Hepatic stellate cell (primary cell): ENCODE measurements at places on chromosomes 2 and 18.

GRCh38 chr2:71787476-71788185 lies 334.3 kb downstream of the DYSF start:
- DNase-seq = no peak

DNA sequence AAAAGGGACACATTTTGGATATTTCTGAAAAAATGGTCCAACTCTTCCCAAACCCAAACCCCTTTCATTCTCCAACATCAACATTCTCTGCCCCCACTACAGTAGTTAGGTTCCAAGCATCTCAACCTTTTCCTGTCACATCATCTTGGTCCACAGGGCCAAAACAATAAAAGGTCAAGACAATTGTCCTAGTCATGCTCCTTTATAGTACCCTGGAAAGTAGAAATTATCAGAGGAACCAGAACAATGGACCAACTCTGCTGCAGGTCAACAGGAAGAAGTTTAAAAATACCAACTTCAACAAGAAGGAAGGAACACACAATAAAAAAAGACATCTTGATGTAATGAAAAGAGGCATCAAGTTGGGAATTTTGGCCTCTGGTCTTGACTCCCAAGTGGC lies 36.1 kb downstream of the CLASP1 start:
- no peak for DNase-seq

- DNase-seq = no peak
These were observed 95.0 kb upstream of the HDAC4 start for GRCh38 chr2:239495791-239496233.

DNA sequence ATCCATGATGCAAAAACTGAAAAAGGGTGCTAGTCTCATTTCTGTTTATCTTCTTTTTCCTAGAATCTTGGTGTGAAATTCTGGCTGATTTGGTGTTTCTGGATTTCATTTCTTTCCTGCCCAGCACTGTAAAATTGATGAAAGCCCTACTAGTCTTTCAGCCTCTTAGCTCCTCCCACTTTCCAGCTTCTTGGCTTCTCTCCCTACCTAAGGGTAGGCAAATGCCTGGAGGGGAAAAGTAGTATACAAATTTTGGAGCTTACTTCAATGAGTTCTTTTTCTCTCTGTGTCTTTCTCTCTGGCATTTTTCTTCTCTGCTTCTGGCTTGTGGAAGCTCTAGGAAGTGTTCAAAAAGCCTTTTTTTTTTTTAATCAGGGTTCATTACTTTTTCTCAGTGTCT lies 160.5 kb downstream of the XIRP2 start:
- DNase-seq = no peak

DNA sequence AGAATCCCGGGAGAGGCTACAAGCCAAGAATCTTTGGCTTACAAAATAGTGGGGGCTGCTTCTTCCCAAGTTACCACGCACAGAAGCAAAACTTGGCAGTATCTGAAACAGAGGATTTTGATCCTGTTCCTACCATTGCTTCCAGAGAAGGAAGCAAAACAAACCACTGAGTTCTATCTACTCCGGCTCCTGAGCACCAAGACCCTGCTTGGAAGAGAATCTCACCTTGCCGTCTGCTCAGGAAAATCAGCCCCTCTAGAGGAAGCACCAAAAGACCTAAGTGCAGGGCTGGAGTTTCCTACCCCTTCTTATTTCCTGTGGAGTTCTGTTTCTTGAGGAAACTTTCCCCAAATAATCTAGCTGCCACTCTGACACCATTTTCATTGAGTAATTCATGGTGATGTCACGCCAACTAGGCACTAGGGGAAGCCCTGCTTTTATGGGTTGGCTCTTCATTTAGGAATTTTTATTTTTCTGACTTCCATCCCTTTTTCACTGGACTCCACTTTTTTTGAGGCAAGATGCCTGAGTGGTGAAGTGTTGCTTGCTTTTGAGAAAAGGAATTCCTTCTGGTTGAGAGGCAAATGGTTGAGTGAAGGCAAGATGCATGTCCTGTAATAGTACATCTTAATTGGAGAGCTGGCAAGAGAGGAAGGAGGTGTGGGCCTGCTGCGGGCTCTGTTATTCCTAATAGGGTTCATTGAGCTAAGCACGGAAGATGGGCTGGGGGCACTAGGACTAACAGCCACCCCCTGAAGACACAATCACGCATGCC lies 36.8 kb upstream of the EML4 start:
- peak; percentile 38 for DNase-seq

DNA sequence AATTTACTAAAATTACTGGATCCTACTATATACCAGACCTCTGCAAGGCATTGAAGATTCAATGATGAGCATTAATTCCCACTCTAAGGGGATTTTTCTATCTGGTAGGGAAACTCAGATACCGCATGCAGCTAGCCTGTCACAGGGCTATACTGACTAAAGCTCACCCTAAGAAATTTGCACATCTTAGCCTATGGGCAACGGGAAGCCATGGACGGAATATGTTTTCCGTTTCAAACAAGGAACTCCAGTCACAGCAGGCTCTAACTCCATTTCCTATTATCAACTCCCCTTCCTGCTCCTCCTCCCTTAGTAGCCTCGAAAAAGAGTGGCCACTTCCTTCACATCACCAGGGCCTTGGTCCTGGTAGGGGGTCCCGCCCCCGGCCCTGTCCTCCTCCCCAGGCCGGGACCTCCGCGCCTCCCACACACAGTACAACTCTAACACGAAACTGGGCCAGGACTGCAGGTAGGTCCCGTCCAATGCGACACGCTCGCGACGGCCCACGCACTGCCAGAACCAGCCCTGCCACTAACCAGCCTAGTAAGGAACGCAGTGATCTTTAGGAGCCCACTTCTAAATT lies 659 bp upstream of the COX5B start:
- DNase-seq = no peak

DNA sequence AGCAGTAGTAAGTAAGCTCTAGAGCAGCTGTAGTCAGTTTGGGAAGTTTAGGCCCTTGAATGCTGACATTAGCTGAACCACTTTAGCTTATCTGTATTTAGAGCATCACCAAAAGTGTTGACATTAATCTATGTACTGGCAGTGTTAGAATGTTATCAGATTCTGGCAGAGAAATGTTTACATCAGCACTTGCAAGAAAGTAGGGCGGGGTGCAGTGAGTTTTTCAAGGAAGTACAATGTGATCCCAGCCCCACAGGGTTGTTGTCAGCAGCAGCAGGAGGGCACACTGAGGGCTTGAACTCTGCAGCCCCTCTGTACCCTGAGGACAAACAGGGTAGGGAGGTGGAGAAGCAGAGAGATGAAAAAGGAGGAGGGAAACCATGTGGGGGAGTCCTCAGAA lies 35.5 kb upstream of the RMP24 start:
- DNase-seq = no peak

GRCh38 chr2:3433776-3434400 lies 54.4 kb downstream of the TRAPPC12 start:
- DNase-seq = no peak

GRCh38 chr18:12391487-12392165 lies 14.6 kb upstream of the AFG3L2 start:
- DNase-seq = peak; percentile 68

- no peak for DNase-seq
These were observed 417.1 kb downstream of the SOCS6 start for GRCh38 chr18:70705831-70706416.

- DNase-seq = no peak
These were observed 142.7 kb upstream of the NRP2 start for GRCh38 chr2:205539603-205540002.

DNA sequence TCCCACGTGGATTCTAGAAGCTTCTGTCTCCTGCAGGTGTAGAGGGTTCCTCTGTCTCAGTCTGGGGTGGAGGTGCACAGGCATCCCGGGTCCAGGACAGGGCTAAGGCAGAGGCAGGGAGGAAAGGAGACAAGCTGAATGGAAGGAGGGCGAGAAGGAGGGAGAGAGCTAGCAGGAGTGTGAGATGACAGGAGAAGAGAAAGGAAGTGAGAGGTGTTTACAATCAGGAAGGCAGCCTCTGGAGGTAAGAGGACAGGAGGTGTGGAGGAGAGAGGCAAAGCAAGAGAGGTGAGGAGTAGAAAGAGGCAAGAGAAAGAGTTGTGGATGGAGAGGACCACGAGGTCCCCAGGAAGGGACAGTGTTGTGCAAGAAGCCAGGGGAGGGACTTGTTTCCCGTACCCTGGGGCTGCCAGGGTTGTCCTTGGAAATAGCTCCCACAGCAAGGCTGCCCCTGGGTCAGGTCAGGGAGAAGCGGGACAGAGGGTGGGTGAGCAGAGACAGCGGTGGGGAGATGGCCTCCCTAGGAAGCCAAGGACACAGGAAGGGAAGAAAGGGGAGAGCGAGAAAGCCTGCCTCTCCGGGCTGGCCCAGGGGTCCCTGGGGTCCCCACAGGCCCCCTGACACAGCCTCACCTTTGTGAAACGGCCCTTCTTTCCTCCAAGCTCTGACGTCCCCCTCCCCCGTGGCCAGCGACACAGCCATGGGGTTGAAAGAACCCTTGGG lies 136.9 kb downstream of the CYP26B1 start:
- DNase-seq = no peak

DNA sequence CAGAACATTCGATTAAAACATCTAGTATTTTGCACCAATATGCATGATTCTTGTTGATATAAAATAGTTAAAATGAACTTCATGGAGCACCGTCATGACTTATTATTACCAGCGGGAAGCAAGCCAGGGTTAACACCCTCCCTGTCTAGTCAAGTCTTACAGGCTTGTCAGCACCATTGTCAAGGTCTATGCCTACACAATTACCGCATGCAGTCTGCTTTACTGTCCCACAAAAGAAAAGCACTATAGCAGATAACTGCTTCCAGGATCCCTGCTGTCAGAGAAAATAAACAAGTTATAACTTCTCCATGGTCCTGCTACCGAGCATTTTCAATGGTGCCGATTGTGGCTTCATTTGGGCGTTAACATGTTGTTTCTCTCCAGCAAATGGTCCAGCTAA lies 968.0 kb upstream of the FAM98A start:
- no peak for DNase-seq

DNA sequence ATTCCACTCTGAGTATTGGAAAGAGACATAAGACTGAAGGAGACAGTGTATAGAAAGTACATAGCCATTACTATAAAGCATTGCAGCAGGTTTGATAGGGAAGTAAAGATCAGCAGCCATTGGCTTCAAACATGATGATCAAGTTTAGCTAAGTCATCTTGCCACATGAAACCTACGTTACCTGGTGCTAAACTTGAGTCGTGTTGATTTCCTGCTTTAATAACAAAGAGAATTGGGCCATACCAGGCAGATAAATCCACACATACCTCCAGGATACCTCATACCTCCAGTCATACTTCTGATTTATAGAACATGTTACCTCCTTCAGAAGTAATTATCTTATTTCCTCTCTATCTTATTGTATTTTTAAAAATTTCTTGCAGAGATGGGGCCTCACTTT lies 10.3 kb upstream of the KYNU start:
- DNase-seq = no peak

GRCh38 chr2:45436456-45436855 lies 174.6 kb downstream of the SRBD1 start:
- DNase-seq = no peak

DNA sequence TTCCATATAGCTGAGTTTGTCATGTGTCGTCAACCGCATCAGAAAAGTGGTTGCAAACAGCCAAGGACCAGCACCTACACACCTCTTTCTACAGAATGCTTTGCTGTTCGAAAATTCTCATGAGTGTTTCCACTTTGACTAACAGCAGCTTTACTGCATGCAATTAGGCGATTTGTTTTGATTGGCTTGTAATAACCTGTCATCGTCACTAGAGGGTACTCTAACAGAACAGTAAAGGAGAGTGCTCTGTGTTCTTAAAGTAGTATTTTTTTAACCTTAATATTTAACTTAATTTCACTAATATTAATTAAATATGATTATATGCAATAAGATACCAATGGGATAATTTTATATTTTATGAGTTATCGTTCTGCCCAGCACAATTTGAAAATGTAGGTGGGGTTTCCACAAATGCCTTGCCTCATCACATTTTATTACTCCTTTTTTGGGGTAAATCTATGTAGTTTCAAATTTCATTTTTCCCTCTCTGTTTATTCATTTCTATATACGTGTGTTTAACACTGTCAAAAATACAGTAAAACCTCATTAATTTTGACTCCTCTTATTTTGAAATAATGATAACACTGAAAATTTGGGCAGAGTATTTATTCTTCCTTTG lies 502.2 kb downstream of the NRXN1 start:
- DNase-seq = peak; percentile 8

- DNase-seq = no peak
These were observed 270.2 kb downstream of the LOXHD1 start for GRCh38 chr18:46386788-46387187.

GRCh38 chr2:25293958-25294562 lies 47.7 kb downstream of the DNMT3A start:
- no peak for DNase-seq

DNA sequence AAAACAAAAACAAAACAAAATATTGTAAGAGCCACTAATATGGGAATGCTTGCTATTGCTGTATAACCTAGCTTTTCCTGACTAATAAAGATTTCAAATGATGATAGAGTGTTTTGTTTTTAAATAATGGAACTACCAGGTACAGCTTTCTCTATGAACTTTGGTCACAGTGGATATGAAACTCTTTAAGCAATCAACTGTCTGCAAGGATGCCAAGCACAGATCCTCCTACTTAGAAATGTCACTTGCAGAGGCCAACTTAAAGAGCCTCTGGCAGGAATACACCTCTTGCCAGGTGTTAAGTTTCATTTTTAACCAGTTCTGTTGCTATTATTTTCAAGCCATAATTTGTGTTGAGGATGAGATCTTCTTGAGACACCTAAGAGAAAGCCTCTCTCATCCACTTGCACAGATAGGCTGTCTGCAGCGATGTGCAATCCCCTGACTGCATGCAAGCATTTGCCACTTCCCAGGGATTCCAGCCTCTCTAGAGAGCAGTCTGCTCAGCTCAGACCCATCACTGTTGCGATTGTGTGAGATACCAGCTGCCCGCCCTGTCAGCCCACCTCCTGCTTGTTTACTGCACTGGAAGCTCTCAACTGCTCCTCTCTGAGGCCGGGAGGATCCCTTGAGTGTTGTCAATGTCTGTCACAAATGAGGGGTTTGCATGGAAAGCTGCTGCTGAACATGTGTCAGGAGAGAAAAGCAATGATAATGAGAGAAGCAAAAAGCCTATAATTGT lies 86.1 kb upstream of the SCG2 start:
- no peak for DNase-seq

GRCh38 chr18:62026586-62026985 lies 133.8 kb upstream of the RNF152 start:
- peak; percentile 42 for DNase-seq

- peak; percentile 12 for DNase-seq
These were observed 24.7 kb upstream of the NRP2 start for GRCh38 chr2:205657579-205657978.

- no peak for DNase-seq
These were observed 163.6 kb upstream of the ACAA2 start for GRCh38 chr18:49976795-49977560.

DNA sequence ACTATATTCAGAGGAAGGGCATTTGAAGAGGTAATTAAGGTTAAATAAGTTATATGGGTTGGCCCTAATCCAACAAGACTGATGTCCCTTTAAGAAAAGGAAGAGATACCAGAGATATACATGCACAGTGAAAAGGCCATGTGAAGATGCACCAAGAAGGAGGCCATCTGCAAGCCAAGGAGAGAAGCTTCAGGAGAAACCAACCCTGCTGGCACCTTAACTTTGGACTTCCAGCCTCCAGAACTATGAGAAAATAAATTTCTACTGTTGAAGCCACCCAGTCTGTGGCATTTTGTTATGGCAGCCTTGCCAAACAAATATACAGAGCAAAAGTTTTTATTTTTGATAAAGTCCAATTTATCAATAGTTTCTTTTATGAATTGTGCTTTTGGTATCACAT lies 51.0 kb downstream of the MAP4K3 start:
- DNase-seq = no peak
